ENCODE measurements at places on chromosomes 3 and 15. TPM values are rescaled to one million over a fixed set of nuclear protein-coding genes. Genes with fewer than 3 reads are reported as not detected.

- H3K27ac ChIP-seq = no peak overlapping the region
- peaks cover 57% of the 10 kb centered on the region for H3K4me1 ChIP-seq
- H3K36me3 ChIP-seq = peaks cover 3% of the 10 kb centered on the region
- peak overlapping the region; percentile 72 for H3K4me3 ChIP-seq
Observed at GRCh38 chr3:194072691-194073279, 63.2 kb upstream of the HES1 start.

DNA sequence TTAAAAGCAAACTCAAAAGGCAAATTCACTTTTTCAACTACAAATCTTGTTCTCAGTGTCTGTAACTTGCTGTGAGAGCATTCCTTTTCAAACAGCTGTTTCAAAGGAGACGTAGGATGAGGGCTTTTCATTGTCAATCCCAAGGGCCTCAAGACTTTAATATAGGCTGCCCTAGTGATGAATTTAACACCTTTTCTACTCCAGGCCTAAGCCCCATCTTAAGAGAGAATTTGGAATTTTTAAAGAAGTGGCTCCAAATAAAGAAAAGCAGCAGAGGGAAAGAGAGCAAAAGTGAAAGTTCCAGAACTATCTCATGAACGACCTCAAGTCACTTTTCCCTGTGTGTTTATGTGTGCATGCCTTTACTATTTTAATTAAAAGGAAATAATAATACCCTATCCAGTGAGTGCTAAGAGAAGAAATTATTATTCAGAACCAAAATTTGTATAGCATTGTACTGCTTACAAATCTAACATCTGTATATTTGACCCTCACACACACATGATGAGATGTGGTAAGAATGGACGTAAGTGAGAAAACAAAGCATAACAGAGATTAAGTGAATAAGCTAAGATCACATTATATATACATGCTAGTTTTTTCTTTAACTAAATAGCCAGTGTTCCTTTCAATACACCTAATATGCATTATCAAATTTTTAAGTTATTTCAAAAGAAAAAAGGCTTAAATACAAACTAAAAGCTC lies 196.4 kb downstream of the VGLL3 start:
- DNase-seq = no peak
- H3K36me3 ChIP-seq = no peaks in the 10 kb centered on the region
- peaks cover 14% of the 10 kb centered on the region for H3K4me1 ChIP-seq
- H3K27me3 ChIP-seq = no peaks in the 10 kb centered on the region
- peak overlapping the region; percentile 64 for H3K27ac ChIP-seq

DNA sequence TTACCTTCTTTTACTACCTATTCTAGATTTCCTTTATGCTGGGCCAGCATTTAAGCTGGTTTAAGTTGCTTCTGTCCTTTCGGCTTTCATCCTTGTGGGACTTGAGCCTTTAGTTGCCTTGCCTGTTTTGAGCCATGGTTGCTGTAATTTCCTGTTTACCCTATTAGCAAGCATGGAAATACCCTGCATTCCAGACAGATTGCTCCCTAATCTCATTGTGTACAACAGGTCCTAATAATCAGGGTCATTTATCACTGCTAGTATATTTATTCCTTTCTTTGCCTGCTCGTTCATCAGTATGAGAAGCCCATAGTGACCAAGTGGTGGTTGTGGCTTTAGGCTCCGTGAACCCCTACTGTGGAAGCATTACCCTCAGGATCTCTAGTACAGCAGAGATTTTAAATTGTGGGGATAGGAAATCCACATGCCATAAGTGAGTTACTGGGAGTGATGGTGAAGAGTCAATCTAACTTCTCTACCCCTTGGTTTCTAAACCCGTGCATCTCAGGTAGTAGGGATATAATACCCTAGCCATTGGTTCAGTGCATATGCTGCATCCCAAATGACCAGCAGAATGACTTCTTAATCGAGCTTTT lies 31.9 kb downstream of the NCK1 start:
- H3K4me1 ChIP-seq = peaks cover 24% of the 10 kb centered on the region
- no peaks in the 10 kb centered on the region for H3K27me3 ChIP-seq
- no peak for DNase-seq
- H3K4me3 ChIP-seq = no peak overlapping the region

DNA sequence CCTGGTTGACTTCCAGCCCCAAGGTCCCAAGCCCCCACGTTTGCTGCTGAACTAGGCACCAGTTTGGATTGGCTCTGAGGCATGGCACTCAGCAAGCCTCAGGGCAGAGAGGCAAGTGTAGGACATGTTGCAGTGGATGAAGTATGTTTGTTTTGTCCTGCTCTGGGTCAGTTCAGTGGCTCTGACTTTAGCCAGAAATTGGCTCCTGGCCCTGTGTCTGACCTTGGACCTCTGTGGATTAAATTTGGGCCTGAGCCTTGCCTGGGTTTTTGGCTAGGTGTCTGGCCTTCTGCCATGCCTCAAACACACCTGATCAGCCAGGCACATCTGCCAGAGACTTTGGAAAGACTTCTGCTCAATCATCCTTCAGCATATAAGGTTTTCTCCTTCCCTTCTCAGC lies 3.6 kb upstream of the MRAS start:
- DNase-seq = no peak
- H3K27me3 ChIP-seq = peaks cover 2% of the 10 kb centered on the region
- H3K4me3 ChIP-seq = no peak overlapping the region
- no peaks in the 10 kb centered on the region for H3K36me3 ChIP-seq
- peaks cover 17% of the 10 kb centered on the region for H3K4me1 ChIP-seq
- peak overlapping the region; percentile 19 for H3K27ac ChIP-seq

DNA sequence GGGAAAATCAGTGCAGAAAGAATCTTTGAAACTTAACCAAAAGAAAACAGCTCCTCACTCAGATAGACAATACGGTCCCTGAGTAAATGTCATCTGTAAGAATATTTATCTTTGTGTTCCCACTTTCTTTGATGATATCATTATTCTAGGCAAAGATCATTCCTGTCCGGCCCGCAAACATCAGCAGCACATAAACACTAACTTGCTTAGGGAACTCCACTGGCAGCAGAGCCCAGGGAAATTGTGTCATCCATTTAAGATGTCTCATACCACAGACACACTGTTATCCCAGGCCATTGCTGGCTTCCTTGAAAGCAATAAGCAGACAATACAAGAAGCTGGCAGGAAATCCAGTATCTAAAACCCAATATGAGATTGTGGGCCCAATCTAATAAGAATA lies 20.1 kb upstream of the CD96 start:
- peaks cover 3% of the 10 kb centered on the region for H3K4me1 ChIP-seq
- H3K27me3 ChIP-seq = no peaks in the 10 kb centered on the region
- no peaks in the 10 kb centered on the region for H3K36me3 ChIP-seq
- no peak overlapping the region for H3K27ac ChIP-seq
- H3K4me3 ChIP-seq = no peak overlapping the region

- no peaks in the 10 kb centered on the region for H3K36me3 ChIP-seq
- no peak for DNase-seq
- no peak overlapping the region for H3K4me3 ChIP-seq
- peaks cover 42% of the 10 kb centered on the region for H3K27me3 ChIP-seq
Observed at GRCh38 chr15:69861331-69862171, 236.2 kb downstream of the TLE3 start.

DNA sequence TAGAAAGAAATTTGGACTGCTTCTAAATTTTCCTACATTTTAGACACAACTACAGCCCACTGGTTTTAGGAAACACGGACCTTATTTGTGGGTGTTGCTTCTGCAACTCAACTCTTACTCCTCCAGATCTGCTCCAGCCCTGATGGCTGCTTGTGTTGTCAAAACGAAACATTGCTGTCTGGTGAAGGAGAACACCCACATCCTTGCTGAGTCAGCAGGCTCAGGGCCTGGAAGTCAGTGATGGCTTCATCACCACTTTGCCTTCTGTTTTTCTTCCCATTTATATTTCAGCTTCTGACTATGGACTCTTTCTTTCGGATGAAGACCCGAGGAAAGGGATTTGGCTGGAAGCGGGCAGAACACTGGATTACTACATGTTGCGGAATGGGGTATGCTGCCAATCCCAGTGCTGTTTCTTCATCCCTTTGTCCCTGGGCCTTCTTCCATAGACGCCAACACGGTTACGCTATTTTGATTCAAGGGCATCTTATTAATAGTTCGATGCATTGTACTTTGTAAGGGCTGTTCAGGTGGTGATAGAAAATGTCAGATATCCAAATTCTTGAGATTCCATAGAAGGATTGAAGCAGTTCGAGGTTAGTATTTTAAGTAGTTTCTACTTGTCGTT lies 392.6 kb upstream of the TPM1 start:
- H3K27ac ChIP-seq = no peak overlapping the region
- H3K36me3 ChIP-seq = peaks cover 14% of the 10 kb centered on the region
- no peak overlapping the region for H3K4me3 ChIP-seq
- no peak for DNase-seq
- no peaks in the 10 kb centered on the region for H3K27me3 ChIP-seq

- DNase-seq = no peak
- H3K4me3 ChIP-seq = peak overlapping the region; percentile 98
- peaks cover 31% of the 10 kb centered on the region for H3K4me1 ChIP-seq
- no peaks in the 10 kb centered on the region for H3K36me3 ChIP-seq
- peak overlapping the region; percentile 98 for H3K27ac ChIP-seq
- H3K27me3 ChIP-seq = no peaks in the 10 kb centered on the region
Observed at GRCh38 chr3:196287090-196287439, 461 bp downstream of the PCYT1A start.

DNA sequence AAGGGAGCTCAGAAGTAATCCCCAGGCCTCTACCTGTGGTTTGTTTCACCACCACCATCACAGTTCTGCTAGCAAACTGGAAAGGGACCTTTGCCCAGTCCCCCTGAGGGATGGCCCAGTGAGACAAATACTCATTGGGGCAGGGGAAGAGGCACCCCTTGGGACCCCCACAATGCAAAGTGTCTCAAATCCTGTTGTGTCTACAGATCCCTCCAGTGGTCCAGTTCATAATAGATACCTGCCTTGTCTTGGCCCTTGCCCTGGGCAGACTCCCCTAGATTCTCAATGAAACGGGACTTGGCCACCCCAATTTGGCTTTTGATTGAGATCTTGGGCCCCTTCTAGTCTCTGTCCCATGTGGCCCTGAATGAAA lies 43.8 kb upstream of the RAB6B start:
- peaks cover 7% of the 10 kb centered on the region for H3K4me1 ChIP-seq
- no peaks in the 10 kb centered on the region for H3K27me3 ChIP-seq
- no peak overlapping the region for H3K27ac ChIP-seq
- no peaks in the 10 kb centered on the region for H3K36me3 ChIP-seq

DNA sequence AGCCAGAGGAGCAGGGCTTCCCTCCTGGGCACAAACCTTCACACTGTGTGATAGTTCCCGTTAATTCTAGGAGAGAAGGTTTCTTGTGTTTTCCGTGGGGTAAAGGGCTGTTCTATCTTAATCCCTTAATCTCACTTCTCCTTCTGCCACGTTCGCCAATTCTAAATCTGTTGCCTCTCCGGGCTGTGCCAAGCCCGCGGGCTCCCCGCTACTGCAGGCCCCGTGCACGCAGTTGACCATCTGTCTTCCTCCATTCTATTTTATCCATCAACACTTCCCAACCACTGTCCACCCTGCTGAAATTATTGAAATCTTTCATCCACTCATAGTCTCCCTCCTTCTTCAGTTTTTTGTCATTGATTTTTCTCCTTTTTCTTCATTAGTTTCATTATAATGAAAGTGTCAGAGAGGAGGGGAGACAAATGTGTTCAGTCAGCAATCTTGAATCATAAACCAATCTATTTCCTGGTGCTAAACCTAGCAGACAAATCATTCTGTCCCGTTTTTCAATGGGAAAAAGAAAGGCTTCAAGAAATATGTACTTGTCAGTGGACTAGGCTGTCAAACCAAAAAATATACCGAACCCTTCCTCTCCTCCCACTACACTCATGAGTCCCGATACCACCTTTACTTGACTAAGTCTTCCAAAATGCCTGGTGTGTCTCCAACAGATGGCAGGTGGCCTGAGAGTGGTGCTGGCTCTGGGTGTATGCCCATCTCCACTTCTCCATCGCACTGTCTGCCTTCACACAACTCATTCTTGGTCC lies 39.6 kb downstream of the SLCO2A1 start:
- no peak for DNase-seq
- peaks cover 20% of the 10 kb centered on the region for H3K4me1 ChIP-seq
- H3K27me3 ChIP-seq = peaks cover 6% of the 10 kb centered on the region
- no peak overlapping the region for H3K27ac ChIP-seq
- H3K4me3 ChIP-seq = no peak overlapping the region

- peaks cover 25% of the 10 kb centered on the region for H3K27me3 ChIP-seq
- H3K27ac ChIP-seq = no peak overlapping the region
- H3K4me1 ChIP-seq = no peaks in the 10 kb centered on the region
Observed at GRCh38 chr3:139251529-139251928, 92.3 kb upstream of the MRPS22 start.

- no peaks in the 10 kb centered on the region for H3K27me3 ChIP-seq
- H3K36me3 ChIP-seq = peaks cover 3% of the 10 kb centered on the region
- DNase-seq = no peak
- peak overlapping the region; percentile 57 for H3K27ac ChIP-seq
Observed at GRCh38 chr3:141174674-141175073, 57.0 kb upstream of the PXYLP1 start.

- no peak for DNase-seq
- peaks cover 9% of the 10 kb centered on the region for H3K4me1 ChIP-seq
- no peak overlapping the region for H3K4me3 ChIP-seq
- peaks cover 6% of the 10 kb centered on the region for H3K36me3 ChIP-seq
- no peaks in the 10 kb centered on the region for H3K27me3 ChIP-seq
- no peak overlapping the region for H3K27ac ChIP-seq
Observed at GRCh38 chr15:90941038-90941437, 6.0 kb downstream of the UNC45A start.

GRCh38 chr3:54600441-54601204 lies 327.2 kb downstream of the LRTM1 start:
- no peak overlapping the region for H3K27ac ChIP-seq
- no peaks in the 10 kb centered on the region for H3K4me1 ChIP-seq
- no peaks in the 10 kb centered on the region for H3K36me3 ChIP-seq
- H3K27me3 ChIP-seq = no peaks in the 10 kb centered on the region

DNA sequence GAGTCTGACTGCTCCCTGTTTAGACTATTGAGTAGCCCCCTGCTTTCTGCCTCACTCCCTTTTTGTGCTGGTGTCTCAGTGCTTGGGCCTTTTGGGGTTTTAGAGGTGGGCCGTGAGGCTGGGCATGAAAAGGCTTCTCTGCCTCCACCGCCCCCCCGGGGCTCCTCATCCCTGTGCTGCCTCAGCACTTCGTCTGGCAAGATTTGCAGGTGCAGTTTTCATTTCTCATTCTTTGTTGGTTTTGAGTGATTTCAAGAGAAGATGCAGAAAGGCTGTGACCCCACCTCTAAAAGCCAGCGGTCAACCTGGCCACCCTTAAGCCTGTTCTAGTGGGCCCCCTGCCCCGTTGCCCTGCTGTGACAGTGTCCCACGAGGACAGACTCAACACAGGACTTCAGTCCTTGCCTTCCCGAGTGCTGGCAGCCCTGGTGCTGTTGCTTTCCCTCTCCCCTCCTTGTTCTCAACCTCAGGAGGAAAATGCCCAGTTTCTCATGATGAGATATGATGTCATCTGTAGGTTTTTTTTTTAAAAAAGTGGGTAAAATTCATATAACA lies 38.0 kb downstream of the APBA2 start:
- peaks cover 24% of the 10 kb centered on the region for H3K36me3 ChIP-seq
- H3K4me1 ChIP-seq = peaks cover 12% of the 10 kb centered on the region
- DNase-seq = no peak
- H3K4me3 ChIP-seq = no peak overlapping the region

The GCSAM gene
- total RNA-seq = not detected

The SLC6A20 gene
- total RNA-seq = not detected

The LRRC2 gene
- total RNA-seq = 0.12 TPM

The DAPK2 gene
- total RNA-seq = 8.5 TPM

Measured in neural crest cell (in vitro differentiated cells).